IPS DF 6.9 (cell line): ENCODE measurements at places on chromosomes 1 and 21.

GRCh38 chr1:19918057-19918456, 5.4 kb downstream of the PLA2G2E start:
- peak; percentile 50 for DNase-seq

- DNase-seq, result no peak
These were observed 203.0 kb downstream of the PLPP3 start for GRCh38 chr1:56376188-56376984.

- no peak for DNase-seq
These were observed 15.2 kb downstream of the DOP1B start for GRCh38 chr21:36171741-36172331.

DNA sequence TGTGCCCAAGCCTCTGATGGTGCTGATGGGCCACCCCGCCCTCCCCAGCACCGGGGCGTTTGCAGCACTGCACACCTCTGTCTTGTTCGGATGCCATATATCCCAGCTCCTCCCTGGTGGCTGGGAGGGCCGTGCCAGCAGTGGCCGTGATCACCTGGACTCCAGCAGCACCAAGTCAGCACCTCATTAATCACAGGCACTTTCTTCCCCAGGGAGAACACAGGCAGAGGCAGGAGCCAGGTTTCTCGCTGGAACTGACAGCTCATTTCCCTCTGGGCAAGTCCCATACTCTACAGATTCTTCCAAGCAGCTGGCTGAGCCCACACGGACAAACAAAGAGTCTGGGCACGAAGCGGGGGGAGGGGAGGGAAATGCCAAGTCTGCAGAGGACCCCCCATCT, 141.7 kb upstream of the EDN2 start:
- DNase-seq, result no peak

DNA sequence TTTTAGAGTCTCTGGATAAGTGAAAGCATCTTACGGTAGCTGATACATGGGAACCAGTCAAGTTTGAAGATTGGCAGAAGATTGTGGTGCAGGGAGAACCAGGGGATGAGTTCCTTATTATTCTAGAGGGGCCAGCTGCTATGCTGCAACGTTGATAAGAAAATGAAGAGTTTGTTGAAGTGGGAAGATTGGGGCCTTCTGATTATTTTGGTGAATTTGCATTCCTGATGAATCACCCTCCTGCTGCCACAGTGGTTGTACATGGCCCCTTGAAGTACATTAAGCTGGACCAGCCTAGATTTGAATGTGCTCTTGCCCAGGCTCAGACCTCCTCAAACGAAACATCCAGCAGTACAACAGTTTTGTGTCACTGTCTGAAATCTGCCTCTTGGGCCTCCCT, 45.9 kb downstream of the BTBD8 start:
- DNase-seq, result no peak

DNA sequence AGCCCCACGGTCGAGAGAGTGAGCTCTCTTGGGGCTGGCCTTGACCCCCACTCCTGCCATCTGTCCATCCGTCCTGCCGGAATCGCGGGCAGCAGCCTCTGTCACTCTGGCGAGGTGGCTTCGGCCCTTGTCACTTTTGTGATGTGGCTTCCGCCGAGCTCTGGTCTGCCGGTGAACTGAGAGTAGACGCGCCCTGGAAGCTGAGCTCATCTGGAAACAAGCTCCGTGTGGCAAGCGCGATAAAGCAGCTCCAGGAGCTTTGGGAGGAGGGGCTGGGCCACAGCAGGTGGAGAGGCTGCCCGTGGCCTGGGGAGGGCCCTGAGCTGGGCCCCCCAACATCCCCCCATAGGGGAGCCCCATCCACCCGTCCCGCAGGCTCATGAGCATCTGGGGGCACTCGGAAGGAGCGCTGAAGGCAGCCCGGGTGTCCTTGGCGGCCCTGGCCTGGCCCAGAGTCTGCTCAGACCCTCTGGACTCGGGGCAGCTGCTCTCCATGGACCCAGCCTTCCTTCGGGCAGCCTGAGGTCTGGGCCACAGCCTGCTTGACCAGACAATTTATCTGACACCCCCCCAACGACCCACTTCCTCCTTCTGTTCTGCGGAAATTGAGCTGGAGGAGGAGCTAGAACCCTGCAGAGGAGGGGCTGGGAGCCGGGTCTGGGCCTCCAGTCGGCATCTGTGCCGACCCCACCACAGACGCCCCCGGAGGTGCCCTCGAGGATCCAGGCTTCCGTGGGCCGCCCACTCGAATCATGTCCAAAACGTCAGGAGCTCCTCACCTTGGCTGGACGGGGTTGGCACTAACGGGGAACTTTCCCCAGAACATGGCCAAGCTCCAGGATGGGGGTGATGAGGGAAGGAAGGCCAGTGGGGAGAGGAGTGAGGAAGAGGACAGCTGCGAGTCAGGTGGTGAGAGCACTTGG, 59.1 kb downstream of the SLC19A1 start:
- no peak for DNase-seq

DNA sequence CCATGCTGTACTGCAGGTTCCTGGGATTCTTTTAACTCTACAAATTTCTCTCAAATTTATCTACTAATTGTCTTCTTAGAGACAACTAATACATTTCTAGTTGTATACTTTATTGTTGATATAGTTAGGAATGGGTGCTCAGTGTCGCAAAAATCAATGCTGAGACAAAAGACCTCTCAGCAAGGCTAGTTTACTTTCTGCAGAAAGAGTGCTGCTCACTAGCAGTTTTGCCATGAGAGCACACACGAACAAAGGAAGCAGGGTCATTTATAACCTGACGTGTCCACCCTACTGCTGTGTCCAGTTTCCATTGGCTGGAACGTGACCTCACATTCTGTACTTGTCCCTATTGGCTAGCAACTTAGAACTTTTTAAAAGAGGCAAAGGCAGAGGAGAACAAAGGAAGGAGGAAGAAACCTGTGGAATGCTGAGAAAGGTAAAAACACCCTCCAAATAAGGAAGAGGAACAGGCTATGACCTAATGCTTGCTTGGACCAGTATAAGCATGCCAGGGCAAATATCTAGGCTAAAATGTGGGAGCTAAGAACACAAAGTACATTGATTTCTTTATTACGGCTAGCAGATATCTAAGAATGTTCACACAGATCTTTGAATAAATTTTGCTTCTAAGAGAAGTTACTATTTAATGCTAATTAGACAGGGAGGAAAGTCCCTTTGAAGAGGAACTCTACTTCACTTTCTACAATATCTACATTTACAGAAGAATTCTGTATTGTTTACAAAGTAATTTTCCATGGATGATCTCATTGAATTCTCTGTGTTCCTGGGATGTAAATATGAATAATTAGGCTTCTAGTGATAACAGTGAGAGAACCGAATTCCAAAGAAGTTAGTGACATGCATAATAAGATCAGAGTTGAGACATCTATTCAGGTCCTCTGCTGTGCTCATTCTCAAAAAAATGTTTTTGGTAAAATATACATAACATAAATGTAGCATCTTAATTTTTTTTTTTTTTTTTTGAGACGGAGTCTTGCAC, 86.0 kb upstream of the MAP10 start:
- DNase-seq, result no peak

- DNase-seq, result no peak
These were observed 28.7 kb downstream of the RUNX1 start for GRCh38 chr21:35020436-35020835.

GRCh38 chr1:107365527-107366240, 224.8 kb downstream of the NTNG1 start:
- no peak for DNase-seq

DNA sequence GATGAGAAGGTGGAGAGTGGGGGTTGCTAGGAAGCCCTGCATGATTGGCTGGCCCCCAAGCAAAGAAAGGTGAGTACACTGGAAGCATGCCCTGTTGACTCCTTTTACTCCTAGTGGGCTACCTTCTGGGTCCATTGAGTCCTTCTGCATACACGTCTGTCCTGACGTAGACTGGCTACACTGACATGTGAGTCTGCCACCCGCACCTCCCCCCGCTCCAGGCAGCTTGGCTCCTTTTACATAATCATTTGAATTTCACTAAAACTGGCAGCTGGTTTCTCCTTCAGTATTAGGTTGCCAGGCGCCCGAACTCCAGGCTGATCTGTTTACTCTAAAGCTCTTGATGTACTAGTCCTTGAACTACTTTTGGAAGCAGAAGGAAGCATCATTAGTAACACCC, 8.7 kb downstream of the MRPS21 start:
- DNase-seq, result no peak

- no peak for DNase-seq
These were observed 16.9 kb upstream of the VANGL1 start for GRCh38 chr1:115624859-115625258.

DNA sequence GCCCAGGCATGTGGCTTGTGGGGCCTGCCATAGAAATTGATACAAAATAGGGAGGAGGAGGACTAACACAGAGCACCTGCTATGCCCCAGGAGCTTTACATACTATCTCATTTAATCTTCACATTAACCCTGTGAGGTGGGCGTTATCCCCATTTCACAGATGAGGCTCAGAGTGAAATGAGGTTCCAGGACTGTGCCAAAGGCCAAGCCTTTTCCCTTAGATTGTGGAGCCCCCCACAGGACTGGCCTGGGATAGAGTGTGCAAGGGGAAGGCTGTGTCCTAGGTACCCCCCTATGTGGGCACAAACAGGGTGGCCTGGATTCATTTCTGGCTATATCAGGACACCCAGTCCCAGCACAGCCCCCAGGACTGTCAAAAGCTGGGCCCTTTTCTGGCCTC, 2.2 kb upstream of the DDOST start:
- DNase-seq, result no peak

GRCh38 chr1:220483700-220484099, 44.2 kb upstream of the MARK1 start:
- no peak for DNase-seq

DNA sequence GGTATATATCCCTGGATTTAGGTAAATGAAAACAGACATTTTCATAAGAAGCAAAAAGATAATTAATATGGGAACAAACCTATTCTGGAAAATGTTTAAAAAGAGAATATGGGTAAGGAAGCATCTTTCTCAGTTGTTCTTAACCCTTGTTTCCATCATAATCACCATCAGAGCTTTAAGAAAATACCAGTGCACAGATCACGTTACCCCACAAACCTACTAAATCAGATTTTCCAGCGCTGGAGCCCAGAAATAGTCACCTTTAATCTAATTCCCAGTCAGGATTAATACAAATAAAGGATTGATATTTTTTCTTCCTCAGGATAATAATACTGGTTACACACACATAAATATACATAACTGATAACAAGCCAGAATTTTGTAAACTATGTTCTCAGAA, 44.6 kb downstream of the PTPRC start:
- no peak for DNase-seq

GRCh38 chr1:3247521-3248121, 178.6 kb downstream of the PRDM16 start:
- DNase-seq, result no peak

DNA sequence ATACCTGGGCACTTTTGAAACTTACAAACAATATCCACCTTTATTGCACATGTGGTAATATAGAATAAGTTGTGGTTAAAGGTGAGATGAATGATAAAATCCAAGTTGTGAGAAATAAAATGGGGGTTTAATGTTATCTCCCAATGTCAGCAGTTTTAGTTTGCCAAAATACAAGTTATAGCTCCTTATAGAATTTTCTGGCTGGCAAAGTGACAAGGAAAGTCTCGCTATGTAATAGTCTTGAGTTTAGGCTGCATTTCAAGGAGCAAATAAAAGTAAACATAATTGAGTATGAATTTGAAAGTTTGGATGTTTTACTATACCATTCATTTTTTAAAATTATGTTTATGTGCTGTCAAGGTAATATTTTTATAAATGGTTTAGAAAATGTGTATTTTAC, 15.0 kb upstream of the NEXN start:
- no peak for DNase-seq

- DNase-seq, result no peak
These were observed 164.9 kb downstream of the ST6GALNAC3 start for GRCh38 chr1:76239470-76239918.

GRCh38 chr1:12594966-12595756, 22.8 kb downstream of the DHRS3 start:
- no peak for DNase-seq

- no peak for DNase-seq
These were observed 25.9 kb downstream of the COL16A1 start for GRCh38 chr1:31677949-31678348.

DNA sequence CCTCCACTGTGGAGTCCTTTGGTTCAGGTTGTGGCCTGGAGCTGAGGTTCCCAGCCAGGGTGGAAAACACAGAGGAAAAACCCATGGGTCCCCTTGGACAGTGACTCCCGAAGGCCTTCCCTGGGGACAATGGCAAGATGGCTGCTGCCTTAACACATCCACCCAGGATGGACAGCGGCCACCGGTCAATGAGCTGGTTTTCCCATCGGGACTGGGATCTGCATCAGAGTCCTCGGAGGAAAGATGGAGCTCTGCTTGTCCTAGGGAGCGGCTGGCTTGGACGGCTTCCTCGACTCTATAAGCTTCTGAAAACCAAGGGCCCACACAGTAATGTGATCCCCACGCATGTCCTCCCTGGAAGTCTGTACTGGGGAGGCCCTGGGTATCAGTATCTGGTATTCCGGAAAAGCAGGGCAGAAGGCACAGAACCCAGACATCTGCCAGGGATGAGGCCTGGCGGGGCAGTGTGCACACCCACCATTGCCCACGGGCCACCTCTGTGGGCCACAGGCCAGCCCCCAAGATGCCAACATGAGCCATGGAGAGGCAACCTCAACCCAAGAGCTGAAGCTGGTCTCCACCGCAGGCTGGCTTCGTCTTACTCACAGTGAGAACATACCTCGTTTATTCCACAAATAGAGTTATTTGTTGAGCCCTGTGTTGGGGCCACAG, 94.7 kb upstream of the VAMP3 start:
- DNase-seq, result no peak

DNA sequence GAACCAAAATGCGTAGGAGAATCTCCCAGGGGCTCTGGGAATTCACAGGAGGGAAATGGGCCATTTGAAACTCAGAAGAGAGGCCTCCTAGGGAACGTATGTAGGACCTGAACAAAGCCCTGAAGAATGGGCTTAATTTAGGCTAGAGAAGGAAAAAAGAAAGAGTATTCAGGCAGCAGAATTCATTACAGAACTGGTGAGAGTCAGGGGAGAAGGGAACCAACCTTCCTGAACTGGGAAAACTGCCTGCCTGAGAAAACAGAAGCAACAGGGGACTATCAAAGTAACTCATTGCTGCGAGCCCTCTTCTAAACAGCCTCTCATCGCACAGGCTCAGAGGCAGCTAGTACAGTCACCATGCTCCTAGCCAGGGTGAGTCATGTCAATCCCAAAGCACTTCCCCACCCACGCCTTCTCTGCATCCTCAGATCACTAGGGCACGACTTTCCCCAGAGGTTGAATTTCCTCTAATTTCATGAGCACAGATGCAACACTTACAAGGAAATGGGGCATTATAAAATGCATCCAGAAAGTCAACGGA, 98.1 kb downstream of the ADSS2 start:
- DNase-seq, result no peak

GRCh38 chr1:66300972-66301451, 232.9 kb upstream of the SGIP1 start:
- no peak for DNase-seq

GRCh38 chr1:109609881-109610280, 9.5 kb downstream of the GNAT2 start:
- DNase-seq, result no peak

- DNase-seq, result no peak
These were observed 6.3 kb downstream of the SLAMF1 start for GRCh38 chr1:160640359-160641123.
